ENCODE measurements at places on chromosomes 1 and 21.

DNA sequence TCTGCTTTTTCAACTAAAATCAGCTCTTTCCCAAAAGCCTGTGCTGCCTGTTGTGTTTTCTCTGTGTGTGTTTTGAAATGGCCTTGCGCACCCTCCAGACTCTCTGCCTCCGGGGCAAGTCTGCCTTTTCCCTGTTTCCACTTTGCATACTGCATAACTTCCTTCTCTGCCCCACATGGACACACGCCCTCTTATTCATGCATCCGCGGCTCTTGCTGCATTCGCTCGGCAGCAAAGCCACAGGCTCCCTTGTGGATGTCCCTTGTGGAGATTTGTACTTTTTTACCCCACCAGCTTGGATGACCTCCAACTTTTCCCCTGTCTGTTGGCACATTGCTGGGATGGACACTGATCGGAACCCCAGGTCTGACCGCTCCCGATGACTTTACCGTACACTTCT lies 147.6 kb downstream of the ADSS2 start:
- peak; percentile 90 for DNase-seq

- peak; percentile 81 for DNase-seq
These were observed 20.3 kb downstream of the NEK2 start for GRCh38 chr1:211654838-211655787.

DNA sequence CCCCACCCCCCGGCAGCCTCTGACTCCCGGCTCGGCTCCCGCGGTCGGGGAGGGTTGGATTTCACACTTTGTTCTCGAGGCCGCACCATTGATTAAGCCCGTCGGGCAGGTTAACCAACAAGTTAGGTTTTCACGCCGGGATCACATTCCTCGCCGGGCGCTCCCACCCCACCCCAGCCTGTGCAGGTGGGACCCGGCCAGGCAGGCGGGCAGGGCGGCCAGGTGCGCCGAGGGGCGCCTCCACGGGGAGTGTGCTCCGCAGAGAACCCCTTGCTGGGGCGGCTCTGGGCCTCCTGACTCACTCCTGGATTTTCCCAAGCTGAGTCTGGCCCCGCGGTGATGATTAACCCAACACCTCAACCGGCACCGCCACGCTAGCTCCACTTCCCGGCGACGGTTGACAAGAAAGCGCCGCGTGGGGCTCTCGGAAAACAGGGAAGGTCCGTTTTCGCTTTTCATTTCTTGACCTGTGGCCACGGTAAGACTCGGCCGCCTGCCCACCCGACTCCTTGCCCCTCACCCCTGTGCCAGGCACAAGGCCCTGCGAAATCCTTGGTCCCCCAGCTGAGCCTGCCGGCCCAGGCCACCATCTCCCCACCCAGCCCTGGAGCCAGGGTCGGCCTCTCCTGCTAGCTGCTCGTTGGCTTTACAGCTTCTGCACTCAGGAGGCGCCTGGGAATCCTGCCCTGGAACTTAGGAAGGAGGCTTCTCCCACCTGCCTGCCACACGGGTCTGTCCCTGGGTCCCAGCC lies 8.8 kb upstream of the TTLL10 start:
- DNase-seq: no peak

DNA sequence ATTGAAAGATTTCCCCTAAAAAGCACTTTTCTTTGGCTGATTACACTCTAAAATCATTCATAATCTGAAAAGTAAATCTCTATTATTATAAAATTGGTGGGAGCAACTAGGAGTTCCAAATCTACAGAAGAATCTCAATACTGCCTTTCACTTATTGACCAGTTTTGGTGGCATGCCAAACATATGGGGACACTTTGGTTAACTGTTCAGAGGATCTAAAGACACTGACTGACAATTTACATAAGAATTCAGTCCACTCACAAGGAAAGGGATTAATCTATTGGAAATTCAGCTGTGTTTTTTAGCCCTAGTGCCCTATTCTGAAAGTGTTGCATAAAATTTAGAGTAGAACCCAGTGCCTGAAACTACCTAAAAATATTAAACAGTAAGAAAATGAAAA lies 113.6 kb downstream of the LRRC40 start:
- no peak for DNase-seq

GRCh38 chr1:24336075-24336474 lies 16.9 kb downstream of the GRHL3 start:
- DNase-seq: no peak

DNA sequence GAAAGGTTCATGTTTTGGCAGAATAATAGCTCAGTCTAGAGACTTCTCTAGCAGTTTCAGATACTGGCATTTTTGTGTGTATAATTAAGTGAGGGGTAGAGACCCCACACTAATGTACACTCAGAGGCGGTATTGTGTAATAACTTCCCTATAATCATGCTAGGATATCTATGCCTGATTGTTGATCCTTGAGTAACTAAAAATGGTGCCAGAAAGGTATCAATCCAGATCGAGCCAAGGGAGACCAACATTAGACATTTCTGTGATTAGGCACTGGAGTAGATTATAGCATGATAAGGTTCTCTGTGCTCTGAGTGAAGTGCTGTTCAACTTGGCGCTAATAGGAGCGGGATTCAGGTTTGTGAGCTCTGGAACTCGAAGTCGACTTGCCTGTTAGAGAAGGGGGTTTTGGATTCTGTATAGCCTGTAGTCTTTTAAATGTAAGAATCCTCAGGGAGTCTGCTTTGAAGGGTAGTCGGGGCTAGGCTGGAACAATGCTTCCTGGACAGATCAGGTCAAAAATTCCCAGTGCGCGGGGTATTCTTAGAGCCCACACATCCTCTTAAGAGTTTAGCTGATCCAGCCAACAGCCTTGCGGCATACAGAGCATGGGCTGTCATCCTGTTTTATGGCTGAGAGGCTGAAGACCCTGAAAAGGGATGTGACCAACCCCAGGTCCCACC lies 24.2 kb downstream of the MAN1C1 start:
- no peak for DNase-seq

DNA sequence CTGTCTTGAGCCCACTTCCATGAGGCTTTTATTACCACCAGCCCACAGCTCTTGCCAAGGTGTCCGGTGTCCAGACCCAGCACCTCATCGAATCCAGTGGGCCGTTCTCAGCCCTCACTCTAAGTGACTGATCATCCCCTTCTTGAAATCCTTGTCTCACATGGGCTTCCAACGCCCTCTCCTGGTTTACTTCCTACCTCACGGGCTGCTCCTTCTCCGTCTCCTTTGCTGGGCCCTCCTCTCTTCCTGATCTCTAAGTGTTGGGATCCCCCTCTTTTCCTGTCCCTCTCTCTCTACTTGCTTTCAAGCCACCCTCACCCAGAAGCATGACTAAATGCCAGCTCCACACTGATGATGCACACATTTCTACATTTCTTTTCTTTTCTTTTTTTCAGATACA lies 9.0 kb upstream of the RHBG start:
- no peak for DNase-seq

- no peak for DNase-seq
These were observed 22.0 kb downstream of the GFI1 start for GRCh38 chr1:92464588-92465255.

GRCh38 chr1:236489710-236490377 lies 33.9 kb upstream of the LGALS8 start:
- peak; percentile 37 for DNase-seq

GRCh38 chr1:113928941-113929749 lies at the start of gene HIPK1:
Gene HIPK1, plus strand, starts transcription at chr1:113929324.
- DNase-seq: peak; percentile 92

GRCh38 chr1:47524272-47524671 lies 86.4 kb downstream of the FOXD2 start:
- DNase-seq: peak; percentile 51

- DNase-seq: no peak
These were observed 356.2 kb upstream of the SNX7 start for GRCh38 chr1:98305362-98305761.

GRCh38 chr1:158180741-158181576 lies at the start of gene CD1D:
Gene CD1D, plus strand, starts transcription at chr1:158180895. Its CDS starts 207 bp downstream, at chr1:158181102.
- peak; percentile 53 for DNase-seq

DNA sequence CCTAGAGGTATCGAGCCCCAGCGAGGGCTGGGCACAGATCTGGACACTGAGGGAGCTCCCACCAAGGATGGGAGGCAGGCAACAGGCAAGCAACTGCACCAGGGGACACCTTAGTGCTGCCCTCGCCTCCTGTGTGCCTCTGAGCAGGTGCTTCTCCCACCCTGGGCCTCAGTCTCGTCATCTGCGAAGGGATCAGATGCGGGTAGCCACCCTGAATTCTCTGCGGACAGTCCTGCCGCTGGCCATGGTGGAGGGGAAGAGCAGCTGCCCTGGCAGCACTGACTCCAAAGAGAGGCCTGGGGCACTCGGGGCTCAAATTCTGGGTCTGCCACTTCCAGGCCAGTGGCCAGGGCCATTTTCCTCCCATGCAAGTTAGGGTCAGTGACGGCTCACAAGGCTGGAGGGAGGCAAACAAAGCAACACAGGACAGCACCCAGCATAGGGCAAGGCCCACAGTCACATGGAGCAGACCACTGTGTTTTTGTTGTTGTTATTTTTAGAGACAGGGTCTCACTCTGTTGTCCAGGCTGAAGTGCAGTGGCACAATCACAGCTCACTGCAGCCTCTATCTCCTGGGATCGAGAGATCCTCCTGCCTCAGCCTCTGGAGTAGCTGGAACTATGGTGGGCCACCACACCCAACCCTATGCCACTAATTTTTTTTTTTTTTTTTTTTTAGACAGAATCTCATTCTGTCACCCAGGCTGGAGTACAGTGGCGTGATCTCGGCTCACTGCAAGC lies 7.1 kb upstream of the SDC3 start:
- no peak for DNase-seq

DNA sequence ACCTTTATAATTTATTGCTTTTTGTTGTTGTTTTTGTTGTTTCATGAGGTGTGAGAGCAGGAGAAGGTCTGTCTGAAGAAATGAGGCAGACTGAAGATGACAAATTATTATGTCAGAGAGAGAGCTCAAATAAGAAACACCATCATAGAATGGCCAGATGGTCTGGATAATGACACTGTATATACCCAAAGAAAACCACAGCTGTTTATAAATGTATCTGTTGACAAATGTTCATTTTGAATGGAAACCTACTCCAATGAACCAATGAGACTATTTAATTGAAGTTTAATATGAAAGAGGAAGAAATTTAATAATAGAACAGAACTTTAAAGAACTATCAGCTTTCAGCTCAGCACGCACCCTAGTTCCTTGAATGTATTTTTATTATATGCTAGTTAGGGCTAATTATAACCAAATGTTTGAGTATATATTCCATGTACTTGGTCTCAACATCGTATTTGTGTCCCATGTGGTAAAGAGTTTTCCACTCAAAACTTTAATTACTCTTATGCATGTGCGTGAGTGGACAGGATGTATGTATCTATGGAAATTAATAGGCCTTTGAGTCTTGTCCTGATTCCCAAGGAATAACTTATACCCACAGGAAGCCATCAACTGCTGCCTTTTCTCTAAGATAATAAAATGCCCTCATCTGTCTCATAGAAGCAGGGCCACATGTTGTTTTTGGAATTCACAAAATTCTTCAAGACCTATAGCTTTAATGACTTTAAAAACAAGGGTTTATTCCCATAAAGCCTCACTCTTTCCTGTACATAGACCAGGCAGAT lies 202.7 kb downstream of the KCNK2 start:
- no peak for DNase-seq

DNA sequence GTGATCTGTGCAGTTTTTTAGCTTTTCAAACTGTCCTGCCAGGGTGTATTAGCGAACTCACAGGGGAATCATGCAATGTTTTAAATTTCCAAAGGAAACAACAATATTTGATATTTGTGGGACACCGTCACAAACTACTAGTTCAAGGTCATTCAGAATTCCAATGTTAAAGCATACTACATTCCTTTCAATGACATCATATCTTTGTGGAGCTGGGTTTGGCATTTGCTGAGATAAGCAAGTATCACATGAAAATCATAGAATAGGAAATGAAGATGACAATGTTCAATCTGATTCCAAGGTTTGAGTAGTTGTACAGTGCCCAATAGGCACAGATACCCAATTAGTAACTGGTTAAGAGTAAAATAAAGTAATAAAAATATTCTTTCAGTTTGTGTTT lies 35.6 kb downstream of the NUF2 start:
- no peak for DNase-seq

- DNase-seq: peak; percentile 97
These were observed 64.6 kb upstream of the AK4 start for GRCh38 chr1:65083263-65083896.

Data from inflammatory macrophage treated with lipopolysaccharide for 4 hours (primary cell).